ENCODE measurements at places on chromosomes 12 and 14.
A peak's percentile ranks its signal among the peaks of the same experiment; 100 is the strongest.

DNA sequence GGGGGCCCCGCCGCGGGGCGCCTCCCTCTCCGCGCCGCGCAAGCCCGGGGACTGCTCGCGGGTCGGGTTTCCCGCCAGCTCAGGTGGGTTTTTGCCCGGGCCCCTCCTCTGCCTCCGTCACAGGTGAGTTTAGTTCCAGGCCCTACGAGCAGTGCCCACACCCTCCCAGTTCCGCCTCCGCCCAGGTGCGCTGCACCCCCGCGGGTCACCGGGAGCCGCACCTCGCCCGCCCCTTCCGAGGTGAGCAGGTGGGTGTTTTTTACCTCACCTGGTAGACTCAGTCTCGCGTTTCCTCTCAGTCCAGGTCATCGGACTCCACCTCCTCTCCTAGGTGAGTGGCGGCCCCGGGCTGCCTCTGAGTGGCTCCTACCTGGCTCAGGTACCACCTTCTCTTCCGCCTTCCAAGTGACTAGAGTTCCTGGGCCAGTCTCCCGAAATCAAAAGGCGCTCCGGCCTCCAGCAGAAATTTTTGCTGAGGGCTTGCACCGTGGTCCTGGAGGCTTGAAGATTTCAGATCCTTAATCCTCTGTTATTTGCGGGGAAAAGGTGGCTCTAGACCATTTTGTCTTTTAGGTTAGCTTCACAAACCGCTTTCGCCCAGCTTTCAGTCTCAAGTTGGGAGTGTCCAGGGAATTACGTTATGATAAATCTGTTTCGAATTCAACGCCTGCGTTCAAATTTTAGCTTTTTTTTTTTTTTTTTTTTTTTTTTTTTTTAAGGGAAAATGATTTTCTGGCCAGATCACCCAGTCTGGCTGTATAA is at the start of gene TMEM30B:
Gene TMEM30B, minus strand, starts transcription at position 153 of the 762 bp plus-strand sequence. CDS start 191 bp downstream, outside the sequence.
- no peak for DNase-seq

- no peak for DNase-seq
Measured at GRCh38 chr12:131456301-131457027, 254.4 kb upstream of the SFSWAP start.

DNA sequence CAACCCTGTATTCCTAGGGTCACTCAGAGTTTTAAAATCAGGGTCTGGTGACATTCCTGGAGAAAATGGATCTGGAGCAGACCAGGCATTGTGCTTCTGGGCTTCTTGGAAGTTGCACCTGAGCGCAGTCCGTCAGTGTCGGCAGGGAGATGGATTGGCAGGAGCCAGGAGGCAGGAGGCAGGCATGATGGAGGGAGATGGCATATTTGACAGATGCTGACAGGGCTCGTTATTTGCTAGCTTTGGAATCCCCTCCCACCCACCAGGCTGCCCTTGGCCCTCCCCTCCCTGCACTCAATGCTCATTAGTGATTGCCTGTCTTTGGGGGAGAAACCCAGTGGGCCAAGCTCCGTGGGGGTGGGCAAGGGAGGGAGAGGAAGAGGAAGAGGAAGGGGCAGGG is 4.7 kb downstream of the CISTR start:
- DNase-seq, result no peak

- DNase-seq, result no peak
Measured at GRCh38 chr12:25482625-25483024, 70.5 kb downstream of the LMNTD1 start.

DNA sequence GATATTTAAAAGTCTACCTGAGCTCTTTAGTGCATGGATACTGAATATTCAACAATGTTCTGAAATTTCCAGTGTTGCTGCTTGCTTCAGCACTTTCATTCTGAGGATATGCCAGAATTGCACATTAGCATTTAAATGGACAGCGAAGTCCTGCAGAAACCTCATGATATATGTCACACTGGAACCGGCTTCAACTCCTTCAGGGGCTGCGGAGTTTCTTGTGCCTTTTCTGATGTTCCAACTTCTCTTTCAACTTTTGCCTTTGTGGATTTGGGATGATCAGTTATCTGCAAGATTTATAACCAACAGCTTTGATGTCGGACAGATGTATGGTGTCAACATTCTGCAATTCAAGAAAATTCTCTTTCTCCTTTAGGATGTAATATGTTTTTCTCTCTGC is 142.5 kb upstream of the LMNTD1 start:
- no peak for DNase-seq

- no peak for DNase-seq
Measured at GRCh38 chr12:95648990-95649791, 97.9 kb upstream of the USP44 start.

- no peak for DNase-seq
Measured at GRCh38 chr14:72774141-72774540, 119.8 kb downstream of the DPF3 start.

GRCh38 chr12:11758510-11759493 is 109.3 kb downstream of the ETV6 start:
- peak; percentile 9 for DNase-seq

- no peak for DNase-seq
Measured at GRCh38 chr12:123485756-123486155, 27.8 kb downstream of the SNRNP35 start.

- DNase-seq, result no peak
Measured at GRCh38 chr14:71588576-71589215, 343.5 kb upstream of the RGS6 start.

DNA sequence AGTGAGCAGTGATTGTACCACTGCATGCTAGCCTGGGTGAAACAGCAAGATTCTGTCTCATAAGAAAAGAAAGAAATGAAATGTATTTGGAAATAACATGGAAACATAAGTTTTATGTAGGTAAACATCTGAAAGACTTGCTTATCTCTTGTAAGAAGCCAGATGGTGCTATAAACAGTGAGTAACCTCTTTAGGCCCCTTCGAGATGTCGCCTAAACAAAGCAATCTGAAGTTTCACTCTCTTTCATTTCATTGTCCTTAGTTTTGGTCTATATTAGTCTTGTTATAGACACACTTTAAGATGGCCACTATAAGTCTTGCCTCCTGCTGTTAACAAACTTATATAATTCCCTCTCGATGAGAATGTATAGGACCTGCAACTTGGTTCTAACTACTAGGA is 472.6 kb upstream of the ATP2B1 start:
- no peak for DNase-seq

GRCh38 chr14:33555710-33556350 is 395.0 kb downstream of the EGLN3 start:
- DNase-seq, result no peak

DNA sequence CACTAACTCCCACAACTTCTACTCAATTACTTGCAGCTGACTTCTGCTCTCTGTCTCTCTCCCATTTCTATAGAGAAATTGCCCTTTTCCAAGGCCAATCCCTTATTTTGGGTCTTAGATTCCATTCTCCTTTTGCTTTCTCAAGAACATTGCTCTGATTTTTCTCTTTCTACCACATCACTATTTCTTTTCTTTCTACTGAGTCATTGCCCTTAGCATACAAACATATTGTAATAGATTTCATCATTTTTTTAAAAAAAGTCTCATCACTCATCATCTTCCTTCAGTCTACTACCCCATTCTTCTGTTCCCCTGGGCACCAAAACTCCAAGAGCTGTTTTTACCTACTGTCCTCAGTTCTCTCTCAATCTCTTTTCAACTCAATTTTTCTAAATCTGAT is 4.4 kb upstream of the KCNA1 start:
- no peak for DNase-seq

DNA sequence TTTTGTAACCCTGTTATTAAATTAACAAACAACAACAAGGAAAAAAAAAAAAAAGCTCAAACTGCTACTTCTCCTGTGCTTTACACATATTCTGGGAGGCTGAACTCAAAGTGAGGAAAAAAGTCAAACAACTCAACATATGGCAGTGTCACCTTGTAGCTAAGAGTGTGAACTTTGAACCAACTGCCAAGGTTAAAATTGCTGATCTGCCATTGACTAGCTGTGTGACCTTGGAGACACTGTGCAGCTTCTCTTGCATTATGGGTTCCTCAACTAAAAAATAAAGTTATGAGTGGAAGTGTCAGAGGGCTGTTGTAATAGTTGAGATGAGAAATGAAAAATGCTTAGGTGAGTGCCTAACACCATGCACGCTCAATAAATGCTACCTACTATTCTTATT is 34.2 kb downstream of the STXBP6 start:
- DNase-seq, result no peak

GRCh38 chr12:106300761-106301160 is 1.8 kb upstream of the TCP11L2 start:
- DNase-seq, result no peak

DNA sequence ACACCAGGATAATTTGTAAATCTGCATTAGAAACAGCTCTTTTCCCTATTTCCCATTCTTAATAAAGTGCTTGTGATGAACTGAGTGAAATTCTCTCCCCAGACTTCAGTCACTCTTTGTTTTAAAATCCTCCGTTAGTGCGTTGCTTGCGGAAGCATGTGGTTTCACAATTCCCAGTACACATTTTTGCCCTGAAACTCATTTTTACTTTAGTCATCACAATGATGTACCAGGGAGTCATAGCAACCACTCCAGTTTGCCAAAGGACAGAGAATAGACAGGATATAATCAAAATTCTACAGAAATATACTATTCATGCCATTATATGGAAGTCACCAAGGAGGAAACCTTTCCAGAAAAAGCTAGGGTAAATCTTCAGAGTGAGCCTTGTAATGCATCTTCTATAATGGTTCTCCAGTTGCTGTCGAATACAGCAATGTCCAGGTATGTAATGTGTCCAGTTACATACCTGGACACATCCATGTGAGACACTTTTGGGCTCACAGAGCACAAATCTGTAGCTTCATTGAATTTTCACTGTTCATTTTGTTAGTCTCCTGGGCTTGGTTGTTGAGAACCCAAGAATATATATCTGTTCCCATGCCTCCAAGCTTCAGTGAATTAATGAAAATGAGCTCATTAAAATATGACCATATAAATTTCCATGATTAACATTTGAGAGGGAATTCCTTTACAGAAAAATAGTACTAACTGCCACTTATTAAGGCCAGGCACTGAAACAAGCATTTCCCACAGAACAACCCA is 57.8 kb downstream of the GPR135 start:
- DNase-seq, result no peak

DNA sequence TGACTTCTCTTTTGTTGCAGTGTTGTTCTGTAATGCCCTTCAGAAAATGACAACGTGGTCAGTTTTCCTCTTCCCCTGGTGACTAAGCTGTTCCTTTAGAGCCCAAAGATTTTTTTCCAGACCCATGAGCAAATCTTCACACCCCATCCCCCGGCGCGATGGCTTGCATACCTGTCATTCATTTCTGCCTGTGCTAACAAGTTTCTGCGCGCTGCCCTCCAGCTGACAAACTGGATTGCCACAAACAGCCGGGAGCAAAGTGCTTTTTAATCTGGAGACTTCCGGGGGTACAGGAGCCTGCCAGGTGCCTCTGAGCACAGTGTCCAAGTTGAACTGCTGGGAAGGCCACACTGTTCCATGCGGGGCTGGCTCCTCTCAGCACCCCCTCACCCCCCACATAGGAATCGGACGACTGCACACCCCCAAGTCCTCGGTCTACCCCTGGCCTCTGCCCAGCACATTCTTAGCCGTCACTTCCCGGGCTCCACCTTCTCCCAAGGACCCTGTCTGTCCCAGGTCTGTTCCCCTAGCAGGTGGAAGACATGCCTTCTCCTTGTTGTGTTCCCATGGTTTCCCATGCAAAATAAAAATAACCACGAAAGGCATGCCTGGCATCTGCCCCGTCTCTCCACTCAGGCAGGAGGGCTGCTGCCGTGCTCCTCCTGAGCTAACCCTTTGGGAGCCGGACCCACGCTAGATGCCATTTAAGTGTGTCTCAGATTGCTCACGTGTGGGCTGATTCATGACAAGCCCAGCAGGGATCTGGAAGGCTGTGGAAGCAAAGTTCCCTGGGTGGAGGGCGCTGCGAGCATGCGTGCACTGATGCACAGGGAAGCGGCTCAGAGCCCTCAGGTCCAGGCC is 14.1 kb downstream of the RILPL1 start:
- no peak for DNase-seq

DNA sequence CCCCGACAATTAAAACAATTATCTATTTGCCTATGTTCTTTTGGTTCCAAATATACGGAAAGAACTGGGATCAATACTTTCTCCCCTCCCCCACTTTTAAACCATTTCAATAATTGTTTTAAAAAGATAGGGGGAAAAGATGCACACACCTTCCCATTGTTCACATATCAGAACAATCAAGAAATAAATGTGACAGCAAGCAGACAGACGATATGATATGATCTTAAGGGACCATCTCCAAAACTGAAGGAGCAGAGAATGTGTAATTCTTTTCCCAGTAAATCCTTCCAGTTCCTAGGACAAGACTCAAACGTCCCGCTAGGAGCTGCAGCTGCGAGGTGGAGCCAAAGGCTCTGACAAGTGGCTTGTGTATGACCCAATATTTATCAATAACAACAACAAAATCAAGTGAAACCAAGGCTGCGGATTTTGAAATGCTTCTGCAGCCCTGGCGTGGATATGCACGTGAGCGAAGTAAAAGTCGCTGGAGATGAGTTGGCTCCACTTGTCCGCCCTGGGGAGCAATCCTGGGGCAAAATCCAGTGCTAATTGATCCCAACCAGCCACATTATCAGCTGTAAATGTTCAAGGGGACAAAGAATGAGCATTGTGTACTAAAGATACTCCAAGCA is 8.2 kb upstream of the FOXG1 start:
- DNase-seq, result no peak

- DNase-seq, result no peak
Measured at GRCh38 chr12:42793166-42793565, 203.6 kb upstream of the PRICKLE1 start.

DNA sequence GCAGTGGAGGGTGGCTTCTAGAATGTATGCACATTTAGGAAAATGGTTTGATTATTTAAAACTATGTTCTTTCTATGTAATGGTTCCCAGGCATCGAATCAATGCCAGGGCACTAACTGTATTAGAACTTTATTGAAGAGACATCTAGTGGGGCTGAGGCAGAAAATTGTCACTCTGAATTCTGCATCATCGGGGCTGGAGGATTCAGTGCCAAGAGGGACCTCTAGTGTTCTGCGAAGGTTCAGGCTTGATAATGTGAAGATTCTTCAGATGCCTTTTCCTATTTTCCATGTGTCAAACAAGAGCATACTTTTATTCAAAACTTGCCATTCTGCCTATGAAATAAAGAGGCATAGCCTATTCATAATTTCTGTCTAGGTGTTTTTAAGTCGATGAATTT is 146.3 kb downstream of the CAND1 start:
- no peak for DNase-seq

GRCh38 chr12:93302331-93303229 is 75.1 kb upstream of the NUDT4 start:
- no peak for DNase-seq

GRCh38 chr14:76488551-76488950 is 112.6 kb downstream of the ESRRB start:
- no peak for DNase-seq

- no peak for DNase-seq
Measured at GRCh38 chr12:53236443-53237111, 4.6 kb upstream of the RARG start.

DNA sequence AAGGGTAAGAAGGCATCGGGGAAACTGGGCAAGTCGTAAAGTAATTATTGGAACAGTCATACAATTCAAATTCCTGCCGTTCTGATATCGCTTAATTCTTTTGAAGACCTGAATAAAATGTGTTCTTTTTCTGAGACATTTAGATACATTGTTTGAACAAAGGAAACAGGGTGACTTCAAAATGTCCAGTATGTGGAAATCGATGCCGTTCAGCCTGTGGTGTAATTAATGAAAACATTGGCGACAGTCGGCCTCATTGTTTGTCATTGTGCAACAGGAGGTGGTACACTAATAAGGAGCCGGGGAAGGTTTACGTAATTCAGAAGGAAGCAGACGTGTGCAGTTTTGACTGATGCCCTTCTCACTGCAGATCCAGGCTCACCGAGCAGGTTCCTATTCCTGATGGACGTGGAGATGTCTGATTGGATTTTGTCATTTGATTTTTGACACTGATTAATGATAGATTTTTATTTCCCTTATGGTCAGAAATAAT is 92.7 kb downstream of the BORCS5 start:
- no peak for DNase-seq

GRCh38 chr12:98423963-98424362 is 91.4 kb upstream of the TMPO start:
- no peak for DNase-seq
